ENCODE measurements at places on chromosomes 12 and 14.
A peak's percentile ranks its signal among the peaks of the same experiment; 100 is the strongest.

DNA sequence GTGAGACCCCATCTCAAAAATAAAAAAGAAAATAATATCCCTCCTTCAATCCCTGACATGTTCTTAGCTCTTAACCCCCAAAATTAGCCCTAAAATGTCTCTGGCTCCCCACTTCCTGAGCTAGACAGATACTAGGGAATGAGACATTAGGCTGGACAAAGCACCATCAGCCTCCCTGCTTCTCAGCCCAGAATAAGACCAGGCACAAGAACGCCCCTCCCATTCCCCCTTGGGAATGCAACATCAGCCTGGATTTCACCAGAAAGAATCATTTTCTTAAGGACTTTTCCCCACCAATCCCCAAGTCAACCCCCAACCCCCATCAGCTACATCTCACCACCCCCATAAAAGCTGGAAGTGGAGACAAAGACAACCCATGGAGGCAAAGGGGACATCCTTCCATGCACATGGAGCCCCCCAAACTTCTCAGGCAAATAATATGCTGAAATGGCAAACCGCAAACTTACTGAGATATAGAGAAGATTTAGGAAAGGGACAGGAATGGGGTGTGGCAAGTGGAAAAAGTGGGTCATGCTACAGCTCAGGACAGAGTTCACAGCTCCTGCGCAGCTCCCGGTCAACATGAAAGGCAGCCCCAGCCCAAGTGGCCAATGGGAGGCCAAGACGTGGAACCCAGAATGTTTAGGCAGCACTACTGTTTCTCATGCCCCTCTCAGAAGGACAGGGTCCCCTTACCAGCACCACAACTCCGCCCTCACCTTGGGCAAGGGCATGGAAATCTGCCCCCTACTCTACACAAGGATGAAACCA lies 2.7 kb downstream of the CHD4 start:
- DNase-seq, result no peak

DNA sequence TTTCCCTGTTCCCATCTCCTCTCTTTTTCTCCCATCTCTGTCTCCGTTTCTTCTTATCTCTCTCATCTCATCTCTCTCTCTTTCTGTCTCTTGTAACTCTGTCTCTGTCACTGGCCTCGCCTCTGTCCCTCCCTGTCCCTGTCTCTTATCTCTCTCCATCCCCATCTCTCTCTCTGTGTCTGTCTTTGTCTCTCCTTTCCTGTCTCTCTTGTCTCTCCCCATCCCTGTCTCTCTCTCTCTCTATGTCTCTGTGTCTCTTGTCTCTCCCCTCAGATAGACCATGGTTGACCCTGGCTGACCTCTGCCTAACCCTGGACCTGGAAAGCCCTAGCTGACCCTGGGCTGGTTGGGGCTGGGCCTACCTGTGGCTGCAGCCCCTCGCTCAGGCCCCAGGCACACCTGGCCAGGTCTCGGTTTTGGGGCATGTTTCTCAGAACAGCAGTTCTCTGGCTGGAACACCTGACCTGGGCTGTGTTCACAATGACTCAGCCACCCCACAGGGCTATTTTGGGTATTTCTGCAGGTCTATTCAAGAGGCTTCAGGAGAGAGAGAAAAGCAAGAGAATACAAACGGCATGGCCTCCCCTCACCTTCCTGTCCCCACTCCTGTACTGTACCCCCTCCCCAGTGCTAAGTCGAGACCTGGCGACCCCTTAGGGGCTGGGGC lies 174.4 kb downstream of the TMEM121 start:
- no peak for DNase-seq

- DNase-seq, result no peak
These were observed 11.1 kb downstream of the GALNT16 start for GRCh38 chr14:69270795-69271708.

DNA sequence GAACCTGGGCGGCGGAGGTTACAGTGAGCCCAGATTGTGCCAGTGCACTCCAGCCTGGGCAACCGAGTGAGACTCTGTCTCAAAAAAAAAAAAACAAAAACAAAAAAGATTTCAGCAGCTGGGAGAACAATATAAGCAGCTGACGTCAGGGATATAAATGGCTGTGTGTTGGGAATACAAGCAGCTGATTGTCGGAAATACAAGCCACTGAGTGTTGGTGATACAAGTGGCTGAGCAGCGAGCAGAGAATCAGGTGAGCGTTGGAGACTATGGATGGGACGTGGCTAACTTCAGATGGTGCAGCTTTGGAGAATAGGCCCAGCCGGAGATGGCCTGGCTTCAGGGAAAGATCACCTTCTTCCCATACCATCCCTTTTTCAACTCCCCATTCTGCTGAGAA lies 32.0 kb downstream of the PSEN1 start:
- DNase-seq, result no peak

DNA sequence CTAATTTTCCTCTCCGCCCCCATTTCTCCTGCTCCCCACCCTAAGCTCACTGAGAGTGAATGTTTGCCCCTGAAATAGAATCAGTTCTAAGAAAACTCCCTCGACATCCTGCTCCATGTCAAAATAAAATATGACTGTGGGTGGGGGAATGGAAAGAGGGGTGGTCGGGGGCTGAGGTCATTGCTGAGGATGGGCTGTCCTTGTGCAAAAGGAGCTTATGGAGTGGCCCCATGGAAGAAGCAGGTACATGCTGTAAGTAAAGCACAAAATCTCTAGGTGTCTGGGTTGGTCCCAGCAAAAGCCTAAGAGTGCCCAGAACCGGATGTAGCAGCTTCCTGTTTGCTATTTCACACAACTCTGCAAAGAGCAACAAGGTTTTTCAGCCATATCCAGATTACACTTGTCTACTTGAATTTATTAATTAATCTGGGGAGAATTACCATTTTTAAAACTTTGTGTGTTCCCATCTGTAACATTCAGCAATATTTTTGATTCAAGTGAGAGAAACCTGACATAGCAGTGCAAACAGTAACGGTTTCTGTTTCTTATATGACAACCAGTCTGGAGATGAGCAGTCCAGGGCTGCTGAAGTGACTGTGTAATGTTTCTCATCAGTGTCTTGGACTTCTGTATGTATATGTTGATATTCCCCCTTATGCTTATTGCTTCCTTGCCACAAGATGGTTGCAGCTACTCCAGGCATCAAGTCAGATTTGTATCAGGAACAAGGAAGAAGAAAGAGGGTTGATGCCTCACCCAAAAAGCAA lies 40.4 kb upstream of the GZMB start:
- DNase-seq, result no peak

DNA sequence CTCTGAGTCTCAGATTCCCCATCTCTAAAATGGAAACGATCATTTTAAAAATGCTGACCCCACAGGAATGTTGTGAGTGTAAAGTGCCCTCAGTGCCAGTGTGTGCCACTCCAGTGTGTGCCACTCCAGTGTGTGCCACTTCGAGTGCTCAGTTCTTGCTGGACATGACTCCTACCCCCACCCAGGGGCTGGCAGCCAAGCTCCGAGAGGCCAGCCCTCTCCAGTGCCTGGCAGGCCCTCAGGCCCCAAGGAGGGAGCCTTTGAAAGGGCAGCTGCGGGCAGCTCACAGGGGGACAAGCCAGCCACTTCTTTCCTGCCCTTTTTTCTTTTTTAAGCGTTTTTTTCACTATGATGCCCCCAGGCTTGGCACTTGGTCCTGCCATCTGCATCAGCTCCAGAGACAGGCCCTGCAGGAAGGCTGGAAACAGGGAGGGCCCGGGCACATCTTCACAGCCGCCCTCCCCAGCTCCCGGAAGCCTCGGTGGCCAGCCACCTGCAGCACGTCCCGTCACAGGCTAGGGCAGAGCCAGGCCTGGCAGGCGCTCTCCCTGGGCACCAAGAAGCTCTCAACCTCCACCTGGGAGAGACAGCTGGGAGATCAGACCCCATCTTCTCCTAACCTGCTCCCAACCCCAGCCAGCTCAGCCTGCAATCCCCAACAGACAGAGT lies 29.8 kb downstream of the NCOR2 start:
- no peak for DNase-seq

DNA sequence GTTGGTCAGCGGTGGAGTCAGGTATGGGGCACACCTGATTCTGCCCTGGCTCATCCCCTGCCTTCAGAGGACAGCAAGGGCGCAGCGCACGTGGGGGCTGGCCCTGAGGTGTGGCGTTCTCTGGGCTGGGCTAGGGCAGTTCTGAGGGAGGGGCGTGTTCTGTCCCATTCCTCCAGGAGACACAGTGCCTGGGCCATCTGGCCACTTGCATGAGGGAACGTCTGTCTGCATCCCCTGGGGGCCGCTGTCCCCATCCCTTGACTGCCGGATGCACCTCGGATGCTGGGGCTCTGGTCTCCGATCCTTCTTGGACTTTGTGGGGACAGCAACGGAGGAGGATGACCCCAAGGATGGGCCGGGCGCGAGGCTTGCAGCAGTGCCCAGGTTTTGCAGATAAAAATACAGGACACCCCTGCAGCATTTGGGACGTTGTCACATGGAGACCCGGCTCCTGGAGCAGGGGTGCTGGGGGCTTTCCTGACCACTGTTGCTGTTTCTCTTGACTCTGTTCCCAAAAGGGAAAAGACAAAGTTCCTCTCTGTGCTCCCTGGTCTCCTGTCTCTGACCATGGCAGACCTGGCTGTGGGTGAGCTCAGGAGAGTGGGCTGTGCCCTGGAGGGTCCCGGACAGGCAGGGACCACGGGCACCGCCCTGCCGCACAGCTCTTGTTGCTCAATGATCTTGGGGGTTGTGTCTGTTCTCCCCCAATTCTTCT lies 6.9 kb downstream of the MTA1 start:
- no peak for DNase-seq

DNA sequence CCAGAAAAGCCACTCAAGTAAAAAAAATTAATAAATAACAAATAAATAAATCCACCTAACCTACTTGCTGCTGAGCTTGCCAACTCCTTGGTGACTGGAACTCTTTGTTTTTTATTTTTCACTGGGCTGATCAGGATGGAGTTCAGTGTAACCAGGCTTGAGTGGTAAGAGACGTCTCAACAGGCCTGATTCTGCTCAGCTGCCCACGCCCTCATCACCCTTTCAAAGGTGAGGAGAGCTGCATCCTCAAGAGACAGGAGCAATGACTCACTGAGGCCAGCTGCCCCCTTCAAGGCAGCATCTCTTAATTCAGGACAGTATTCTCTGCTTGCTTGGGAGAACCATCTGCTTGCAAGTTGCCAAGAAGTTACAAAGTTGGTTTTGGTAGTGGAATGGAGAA lies 111.9 kb upstream of the CPM start:
- no peak for DNase-seq

- no peak for DNase-seq
These were observed 329.6 kb downstream of the ADGRD1 start for GRCh38 chr12:131283191-131283861.

- DNase-seq, result no peak
These were observed 401.7 kb downstream of the DPF3 start for GRCh38 chr14:72492196-72492595.

DNA sequence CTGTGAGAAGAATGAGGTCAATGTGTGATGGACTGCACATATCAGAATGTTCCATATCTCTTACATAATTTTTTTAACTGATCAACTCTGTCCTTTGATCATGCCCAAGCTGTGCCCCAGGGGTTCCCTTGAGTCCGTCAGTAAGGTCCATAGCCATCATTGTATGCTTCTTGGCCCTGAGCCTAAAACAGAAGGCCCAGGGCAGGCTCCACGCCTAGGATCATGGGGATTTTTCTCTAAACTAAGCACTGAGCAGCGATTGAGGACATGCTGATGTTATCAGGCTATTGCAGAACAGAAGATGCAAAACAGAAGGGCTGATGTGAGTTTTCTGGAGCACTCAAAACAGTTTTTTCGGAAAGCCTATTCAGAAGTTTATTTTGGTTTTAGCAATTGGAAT lies 20.9 kb downstream of the RNASE9 start:
- DNase-seq, result no peak

- no peak for DNase-seq
These were observed 17.8 kb downstream of the OTUB2 start for GRCh38 chr14:94043756-94044475.

DNA sequence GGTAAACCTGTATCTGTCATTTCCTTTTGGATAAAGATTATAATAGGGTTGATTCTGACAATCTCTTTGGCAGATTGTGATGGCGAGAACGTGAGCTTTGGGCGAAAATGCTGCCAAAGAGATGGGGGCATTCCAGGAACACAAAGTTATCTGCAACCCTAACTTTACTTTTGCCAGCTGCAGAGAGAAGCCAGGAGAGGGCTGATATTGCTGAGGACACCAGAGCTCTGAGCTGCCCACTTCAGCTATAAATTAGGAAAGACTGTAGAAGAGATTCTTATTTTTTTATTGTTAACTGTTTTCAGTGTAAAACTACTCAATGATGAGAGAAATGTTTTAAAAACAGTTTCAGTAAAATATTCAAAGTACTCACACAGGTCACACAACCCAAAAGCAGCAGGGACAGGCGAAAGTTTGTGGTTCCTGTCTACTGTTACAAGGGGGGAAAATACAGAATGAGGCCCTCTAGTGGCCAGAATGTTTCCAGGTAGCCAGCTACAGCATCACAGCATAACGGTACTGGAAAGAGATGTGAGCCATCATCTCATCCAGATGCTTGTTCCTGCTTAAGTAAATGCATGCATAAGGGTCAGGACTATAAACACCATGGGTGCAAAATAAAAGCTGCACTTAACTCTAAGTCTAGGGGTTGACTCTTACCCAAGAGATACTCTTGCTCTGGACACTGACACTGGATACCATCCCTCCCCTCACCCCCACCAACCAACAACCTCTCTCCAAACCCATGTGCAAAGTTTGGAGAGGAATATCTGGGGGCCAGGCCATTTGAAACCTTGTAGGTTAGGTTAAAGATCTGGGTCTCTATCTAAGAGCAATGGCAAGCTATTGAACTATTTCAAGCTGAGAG lies 498.4 kb downstream of the RMST start:
- peak; percentile 15 for DNase-seq

GRCh38 chr14:21244544-21244943 lies 24.7 kb downstream of the HNRNPC start:
- DNase-seq, result no peak

DNA sequence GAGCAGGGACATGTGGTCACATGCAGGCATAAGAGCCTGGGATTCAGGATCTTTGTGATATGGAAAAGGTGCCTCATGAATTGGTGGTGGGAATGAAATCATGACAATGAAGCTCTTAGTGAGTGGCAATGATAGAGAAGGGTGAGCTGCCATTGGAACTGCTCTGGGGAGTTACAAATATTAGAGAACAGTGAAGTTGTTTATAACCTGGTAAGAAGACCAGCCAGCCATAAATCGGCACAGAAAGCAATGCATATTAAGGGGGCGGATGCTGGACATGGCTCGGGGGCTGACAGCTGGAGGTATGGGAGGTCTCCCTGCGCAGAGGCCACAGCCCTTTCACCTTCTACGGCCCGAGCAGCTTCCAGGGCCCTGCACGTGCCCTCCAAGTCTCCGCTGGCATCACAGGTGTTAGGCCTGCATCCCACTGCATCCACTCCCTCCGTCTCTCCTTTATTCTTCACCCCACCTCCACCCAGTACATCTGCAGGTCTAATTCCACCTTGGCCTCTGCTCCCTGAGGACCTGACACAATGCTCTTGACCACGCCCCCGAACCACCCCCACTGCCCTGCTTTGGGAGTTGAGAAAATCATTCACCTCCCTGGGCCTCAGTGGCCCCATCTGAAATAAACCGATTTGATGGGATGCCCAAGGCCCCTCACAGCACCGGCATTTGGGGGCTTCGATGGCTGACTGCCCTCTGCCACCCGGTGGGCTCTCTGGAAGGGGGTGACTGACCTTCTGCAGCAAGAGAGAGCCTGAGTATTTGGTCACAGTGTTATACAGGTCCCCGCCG lies 4.1 kb downstream of the CACNA2D4 start:
- DNase-seq, result no peak

Measured in NCI-H1694 (cell line).